Spinal cord (tissue), 10 donors: ENCODE measurements at places on chromosomes 5 and 9.

DNA sequence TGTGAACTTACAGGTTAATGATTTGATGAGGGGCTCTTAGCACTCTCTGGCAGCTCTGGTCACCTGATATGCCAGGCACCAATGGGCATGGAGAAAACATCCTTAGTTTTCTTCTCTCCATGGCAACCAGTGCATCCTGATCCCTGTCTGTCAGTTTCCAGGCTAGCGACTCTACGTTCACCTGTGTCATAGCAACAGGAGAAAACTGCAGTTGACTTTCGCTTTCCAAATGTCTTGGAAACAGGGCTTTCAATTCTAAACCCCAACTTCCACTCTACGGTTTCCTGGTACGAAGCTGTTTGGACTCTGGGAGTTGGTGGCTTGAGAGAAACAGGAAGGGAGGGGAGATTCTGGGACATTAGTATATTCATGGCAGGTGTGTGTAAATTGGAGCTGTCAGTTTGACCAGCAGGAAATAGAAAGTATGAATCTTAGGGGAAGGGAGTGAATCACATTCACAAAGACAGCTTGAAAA is 74.4 kb downstream of the SLC28A3 start:
- H3K27me3 ChIP-seq, result no peaks in the 10 kb centered on the region
- peaks cover 2% of the 10 kb centered on the region for H3K4me1 ChIP-seq
- DNase-seq, result no peak

- no peak overlapping the region for H3K27ac ChIP-seq
- no peaks in the 10 kb centered on the region for H3K27me3 ChIP-seq
- H3K36me3 ChIP-seq, result no peaks in the 10 kb centered on the region
- DNase-seq, result no peak
- no peak overlapping the region for H3K4me3 ChIP-seq
Observed at GRCh38 chr9:125604196-125604595, 102.8 kb downstream of the MAPKAP1 start.

- no peak for DNase-seq
- H3K4me1 ChIP-seq, result no peaks in the 10 kb centered on the region
- no peak overlapping the region for H3K4me3 ChIP-seq
- no peak overlapping the region for H3K27ac ChIP-seq
- H3K36me3 ChIP-seq, result no peaks in the 10 kb centered on the region
Observed at GRCh38 chr5:84599964-84600363, 215.3 kb upstream of the EDIL3 start.

DNA sequence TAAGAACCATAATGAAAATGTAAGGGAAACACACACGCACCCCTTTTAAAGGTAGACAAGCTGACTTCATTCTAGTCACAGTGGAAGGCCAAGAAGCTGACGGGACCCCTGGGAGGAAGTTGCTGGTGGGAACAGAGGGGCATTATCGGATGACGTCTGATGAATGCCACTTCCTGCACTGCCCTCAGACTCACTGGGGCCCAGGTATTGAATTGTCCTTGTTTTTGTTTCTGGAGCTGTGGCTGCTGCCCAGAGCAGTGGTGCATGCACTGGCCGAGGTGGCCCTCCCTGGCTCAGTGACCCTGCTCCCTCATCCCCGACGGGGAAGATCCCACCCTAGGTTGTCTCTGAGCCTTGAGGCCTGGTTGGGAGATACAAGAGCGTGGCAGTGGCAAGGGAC is 15.3 kb upstream of the RPL26L1 start:
- no peak overlapping the region for H3K27ac ChIP-seq
- H3K27me3 ChIP-seq, result no peaks in the 10 kb centered on the region
- peaks cover 71% of the 10 kb centered on the region for H3K36me3 ChIP-seq
- DNase-seq, result no peak

- peaks cover 51% of the 10 kb centered on the region for H3K4me1 ChIP-seq
- no peak overlapping the region for H3K4me3 ChIP-seq
Observed at GRCh38 chr9:133370685-133371084, 5.2 kb downstream of the SURF4 start.

- no peak overlapping the region for H3K27ac ChIP-seq
- H3K36me3 ChIP-seq, result no peaks in the 10 kb centered on the region
- H3K4me1 ChIP-seq, result peaks cover 3% of the 10 kb centered on the region
- no peak for DNase-seq
- peaks cover 3% of the 10 kb centered on the region for H3K27me3 ChIP-seq
- no peak overlapping the region for H3K4me3 ChIP-seq
Observed at GRCh38 chr5:8394965-8395364, 526.0 kb downstream of the MTRR start.

DNA sequence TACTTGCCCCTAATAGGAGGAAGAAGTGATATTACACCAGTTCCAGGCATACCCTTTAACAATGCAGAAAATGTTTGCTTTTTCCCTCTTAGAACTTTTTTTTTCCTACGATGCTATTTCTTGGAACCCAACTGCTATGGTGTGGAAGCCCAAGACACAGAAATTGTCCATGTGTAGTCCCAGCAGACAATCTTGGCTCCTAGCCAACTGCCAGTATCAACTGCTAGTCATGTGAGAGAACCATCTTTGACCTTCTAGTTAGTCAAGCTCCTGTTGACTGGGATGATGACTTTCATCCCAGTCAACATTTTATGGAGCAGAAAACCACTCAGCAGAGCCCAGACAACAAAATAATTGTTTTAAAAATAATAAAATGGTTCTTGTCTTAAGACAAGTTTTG is 532.4 kb downstream of the TLR4 start:
- DNase-seq, result no peak
- H3K4me1 ChIP-seq, result no peaks in the 10 kb centered on the region
- H3K27ac ChIP-seq, result no peak overlapping the region
- H3K4me3 ChIP-seq, result no peak overlapping the region
- no peaks in the 10 kb centered on the region for H3K27me3 ChIP-seq
